Stimulated activated CD4-positive, alpha-beta T cell treated with anti-CD3 and anti-CD28 coated beads, Interleukin-2, amount 100 ng/mL, for 24 hours (primary cell): ENCODE measurements at places on chromosomes 3 and 15.

- no peak for DNase-seq
Measured at GRCh38 chr3:115660646-115661337, 37.5 kb downstream of the GAP43 start.

- no peak for DNase-seq
Measured at GRCh38 chr15:49331951-49332350, 91.1 kb upstream of the FGF7 start.

GRCh38 chr15:28914046-28914445 lies 28.3 kb downstream of the APBA2 start:
- no peak for DNase-seq

DNA sequence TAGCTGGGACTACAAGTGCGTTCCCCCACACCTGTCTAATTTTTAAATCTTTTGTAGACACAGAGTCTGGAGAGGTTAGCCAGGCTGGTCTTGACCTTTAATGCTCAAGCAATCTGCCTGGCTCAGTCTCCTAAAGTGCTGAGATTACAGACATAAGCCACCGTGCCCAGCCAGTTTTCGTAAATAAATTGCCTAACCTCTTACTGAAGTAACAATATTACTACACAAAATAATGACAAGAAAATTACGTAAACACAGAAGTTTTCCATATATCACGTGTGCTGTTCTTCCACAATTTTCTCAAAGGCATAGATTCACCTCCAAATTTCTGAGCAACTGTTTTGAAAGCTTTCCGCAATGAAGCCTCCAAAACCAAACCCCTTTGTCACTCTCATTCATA lies 58.1 kb upstream of the PROK2 start:
- DNase-seq: no peak

- no peak for DNase-seq
Measured at GRCh38 chr3:31476209-31476608, 56.5 kb upstream of the STT3B start.

DNA sequence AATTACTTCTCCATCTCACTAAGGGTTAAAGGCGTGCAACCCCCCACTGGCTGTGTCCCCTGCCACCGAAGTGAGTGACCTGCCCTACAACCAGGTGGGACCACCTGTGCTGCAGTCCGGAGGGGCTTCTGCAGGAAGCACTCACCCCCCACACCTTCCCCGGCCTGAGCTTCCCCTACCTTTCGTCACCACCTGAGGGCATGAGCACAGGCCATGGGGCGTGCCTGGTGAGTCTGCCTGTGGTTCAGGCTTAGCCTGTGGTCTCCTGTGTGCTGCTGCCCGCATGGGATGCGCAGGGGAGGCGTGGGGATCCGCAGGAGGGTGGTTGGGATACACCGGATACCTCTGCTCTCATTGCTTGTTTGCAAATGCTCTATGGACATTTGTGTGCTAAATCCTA lies 46.0 kb downstream of the KLHL25 start:
- DNase-seq: no peak

DNA sequence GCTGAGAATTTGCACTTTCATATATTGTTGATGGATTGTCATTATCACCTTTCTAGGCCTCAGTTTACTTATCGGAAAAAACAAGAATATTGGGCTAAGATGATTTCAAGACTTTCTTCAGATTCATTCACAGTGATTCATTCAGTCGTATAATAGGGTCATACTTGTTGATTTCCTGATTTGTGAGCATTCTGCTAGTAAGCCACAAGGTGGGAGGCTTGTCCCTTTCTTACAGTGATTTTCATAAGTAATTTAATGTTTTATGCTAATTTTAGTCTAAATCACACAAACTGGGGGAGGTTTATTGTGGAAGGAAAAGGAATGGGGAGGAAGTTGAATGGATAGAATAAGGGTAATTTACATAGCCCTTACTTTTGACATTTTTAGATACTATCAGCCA lies 126.8 kb upstream of the GOLGA6L4 start:
- DNase-seq: no peak
